ENCODE measurements at places on chromosomes 2 and 18.

GRCh38 chr18:49959176-49959575 is 145.8 kb upstream of the ACAA2 start:
- DNase-seq: no peak

DNA sequence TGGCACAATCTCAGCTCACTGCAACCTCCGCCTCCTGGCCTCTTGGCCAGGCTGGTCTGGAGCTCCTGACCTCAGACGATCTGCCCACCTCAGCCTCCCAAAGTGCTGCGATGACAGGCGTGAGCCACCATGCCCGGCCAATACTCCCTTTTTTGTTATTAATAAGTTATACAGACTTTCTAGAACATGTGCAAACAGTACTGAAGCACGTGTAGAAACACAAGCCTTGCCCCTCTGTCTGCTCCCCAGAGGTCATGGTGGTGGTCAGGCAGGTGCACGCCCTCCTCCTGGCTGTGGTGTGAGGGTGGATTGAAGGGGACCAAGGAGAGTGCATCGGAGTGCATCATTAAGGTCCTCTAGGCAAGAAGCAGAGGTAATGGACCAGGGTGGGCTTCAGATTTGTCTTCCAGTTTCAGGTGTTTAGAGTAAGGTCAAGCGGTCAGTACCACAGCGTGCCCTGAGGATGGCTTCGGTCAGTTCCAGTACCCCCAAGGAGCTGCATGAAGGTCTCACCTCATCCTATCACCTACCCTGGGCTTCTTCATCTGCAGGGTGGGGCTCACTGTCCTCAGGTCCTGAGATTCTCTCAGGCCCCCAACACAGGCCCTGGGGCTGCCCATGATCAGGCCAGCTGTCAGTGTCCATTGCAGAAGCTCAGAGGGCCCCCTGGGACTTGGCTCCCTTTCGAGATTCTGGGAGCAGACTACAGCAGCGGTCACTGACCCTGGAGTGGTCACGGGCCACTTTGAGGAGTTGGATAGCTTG is 124.3 kb downstream of the GLI2 start:
- DNase-seq: no peak

DNA sequence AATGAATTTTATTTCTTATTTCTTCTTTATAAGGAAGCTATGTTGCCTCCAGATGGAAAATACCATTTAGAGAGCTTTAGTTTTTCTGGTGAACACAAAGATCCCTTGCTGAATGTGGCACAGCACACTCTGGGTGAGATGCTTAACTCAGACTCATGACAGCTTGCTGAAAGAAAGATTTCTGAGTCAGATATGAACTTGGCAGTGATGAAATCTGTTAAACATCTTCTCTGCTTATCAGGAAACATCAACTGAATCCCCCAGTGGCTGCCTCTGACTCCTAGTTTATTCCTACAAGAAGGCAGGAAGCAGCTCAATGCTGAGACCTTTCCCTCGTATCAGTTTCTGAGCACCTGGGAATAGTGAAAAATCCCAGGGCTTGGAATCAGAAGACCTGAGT is 162.8 kb downstream of the OSR1 start:
- DNase-seq: no peak

- no peak for DNase-seq
Measured at GRCh38 chr2:119212139-119212800, 11.4 kb upstream of the STEAP3 start.

- DNase-seq: no peak
Measured at GRCh38 chr2:20976527-20976926, 67.3 kb downstream of the APOB start.

- DNase-seq: no peak
Measured at GRCh38 chr2:29810956-29811355, 110.4 kb downstream of the ALK start.

DNA sequence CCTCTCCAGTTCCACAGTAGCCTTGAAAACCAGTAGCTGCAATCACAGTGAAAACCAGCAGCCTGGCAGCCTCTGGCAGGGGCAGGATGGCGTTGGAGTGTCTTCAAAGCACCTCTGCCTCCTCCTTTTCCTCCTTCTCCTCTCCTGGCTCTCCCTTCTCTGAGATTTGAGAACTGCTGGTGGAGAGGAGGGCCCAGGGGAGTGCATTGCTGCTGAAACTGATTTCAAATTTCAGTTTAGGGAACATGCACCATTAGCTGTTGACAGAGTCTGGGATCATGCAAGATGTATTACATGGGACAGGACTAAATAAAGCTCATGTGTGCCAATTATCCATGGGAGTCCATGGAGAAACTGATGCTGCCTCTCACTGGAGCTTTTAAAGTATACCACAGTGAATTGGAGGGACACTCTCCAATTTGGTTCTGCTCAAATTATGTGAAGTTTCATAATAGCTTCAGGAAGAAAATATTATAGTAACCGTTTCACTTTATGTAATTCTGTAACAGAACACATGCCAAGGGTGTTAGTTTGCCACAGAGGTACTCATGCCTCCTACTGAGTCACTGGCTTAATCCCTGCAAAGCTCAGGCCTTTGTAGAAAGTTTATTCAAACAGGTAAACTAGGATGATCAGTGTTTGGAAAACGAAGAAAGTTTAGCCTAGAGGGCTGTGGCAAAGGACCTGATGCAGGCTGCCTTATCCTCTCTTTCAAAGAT is 146.1 kb downstream of the PRPF40A start:
- DNase-seq: no peak

GRCh38 chr2:157460384-157460837 is 16.5 kb upstream of the CYTIP start:
- DNase-seq: no peak

- no peak for DNase-seq
Measured at GRCh38 chr2:171703574-171704347, 16.5 kb downstream of the DYNC1I2 start.

- no peak for DNase-seq
Measured at GRCh38 chr2:188414411-188414810, 122.7 kb downstream of the GULP1 start.

- no peak for DNase-seq
Measured at GRCh38 chr18:61833978-61834377, 58.8 kb downstream of the RNF152 start.

DNA sequence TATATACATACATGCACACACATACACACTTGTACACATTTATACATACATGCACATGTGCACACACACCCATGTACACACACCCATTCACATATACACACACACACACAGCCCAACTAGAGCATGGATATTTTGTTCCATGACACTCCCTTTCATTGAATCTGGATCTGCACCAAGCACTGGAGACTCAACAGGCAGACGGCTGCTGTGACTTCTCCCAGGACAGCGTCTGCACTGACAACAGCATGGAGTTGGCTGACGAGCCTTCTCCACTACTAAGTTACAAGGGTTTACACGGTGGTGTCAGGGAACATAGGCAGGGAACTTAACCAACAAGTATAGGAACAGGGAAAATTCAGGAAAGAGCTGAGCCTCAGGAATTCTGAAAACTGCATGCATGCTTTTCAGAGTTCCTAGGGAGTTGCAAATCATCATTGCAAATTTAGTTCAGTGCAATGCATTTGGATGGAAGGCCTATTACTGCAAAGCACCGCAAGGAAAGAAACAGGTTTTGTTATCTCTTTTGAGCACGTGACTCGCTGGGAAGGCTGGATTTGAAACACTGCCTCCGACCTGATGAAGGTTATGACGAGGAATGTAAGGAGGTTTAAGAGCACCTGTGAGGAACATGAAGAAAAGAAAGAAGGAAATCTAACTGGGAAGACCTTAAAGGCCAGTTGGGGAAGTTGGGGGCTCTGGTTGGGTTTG is 35.9 kb downstream of the TMEM18 start:
- DNase-seq: no peak

DNA sequence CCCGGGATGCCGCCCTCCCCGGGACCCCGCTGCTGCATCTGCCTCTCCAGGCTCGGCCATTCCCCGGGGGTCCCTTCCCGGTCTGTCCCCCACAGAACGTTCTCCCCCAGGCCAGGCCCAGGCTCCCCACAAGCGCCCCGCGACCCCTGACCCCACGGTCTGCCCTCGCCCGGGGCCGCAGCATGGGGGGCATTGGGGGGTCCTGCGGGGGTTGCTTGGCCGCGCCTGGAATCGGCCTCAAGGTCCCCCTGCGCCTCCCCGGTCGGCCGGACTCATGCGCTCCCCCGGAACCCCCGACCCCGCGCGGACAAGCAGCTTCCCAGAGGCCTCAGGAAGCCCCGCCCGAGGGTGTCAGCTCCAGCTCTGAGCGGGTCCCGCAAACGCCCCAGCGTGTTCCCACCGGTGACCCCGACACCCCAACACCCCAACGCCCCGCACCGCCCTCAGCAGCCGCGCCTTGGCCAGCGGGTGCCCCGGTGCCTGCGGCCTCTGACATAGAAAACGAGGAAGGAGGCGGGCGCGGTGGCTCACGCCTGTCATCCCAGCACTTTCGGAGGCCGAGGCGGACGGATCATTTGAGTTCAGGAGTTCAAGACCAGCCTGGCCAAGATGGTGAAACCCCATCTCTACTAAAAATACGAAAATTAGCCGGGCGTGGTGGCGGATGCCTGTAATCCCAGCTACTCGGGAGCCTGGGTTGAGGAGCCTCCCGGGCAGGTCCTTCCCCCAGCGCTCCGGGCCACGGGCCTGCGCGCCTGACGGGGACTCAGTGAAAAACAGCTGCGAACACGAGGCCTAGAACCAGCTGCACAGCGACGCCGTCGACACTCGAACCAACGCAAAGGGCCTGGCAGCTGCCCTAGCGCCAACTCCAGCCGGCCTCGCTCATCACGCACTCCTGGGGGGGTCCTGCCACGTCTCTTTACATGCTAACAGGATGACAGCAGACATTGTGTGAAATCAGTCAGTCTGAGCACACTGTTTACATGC is 61.8 kb upstream of the CTDP1 start:
- DNase-seq: no peak

GRCh38 chr2:651951-652373 is 25.2 kb downstream of the TMEM18 start:
- no peak for DNase-seq

- DNase-seq: no peak
Measured at GRCh38 chr2:20649976-20650375, 922 bp downstream of the HS1BP3 start.

DNA sequence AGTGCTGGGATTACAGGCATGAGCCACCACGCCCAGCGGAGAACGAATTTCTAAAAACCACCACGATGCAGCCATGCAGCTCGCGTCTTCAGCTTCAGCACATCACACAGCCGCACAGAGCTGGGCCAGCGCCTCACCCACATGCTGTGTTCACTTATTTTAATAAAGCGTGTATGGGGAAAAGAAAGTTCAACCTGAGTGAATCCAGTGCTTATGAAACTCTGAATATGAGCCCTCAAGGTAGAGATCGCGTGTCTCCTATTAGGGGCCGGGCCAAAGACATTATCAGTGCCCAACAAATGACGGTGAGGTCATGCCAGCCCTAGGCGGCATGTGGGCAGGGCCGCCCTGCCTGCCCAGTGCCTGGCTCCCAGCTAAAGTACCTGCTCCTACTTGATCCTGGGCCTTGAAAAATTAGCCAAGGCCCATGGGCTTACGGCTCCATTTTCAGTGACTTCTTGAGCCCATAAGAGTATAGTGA is 44.3 kb downstream of the SPRED2 start:
- no peak for DNase-seq

DNA sequence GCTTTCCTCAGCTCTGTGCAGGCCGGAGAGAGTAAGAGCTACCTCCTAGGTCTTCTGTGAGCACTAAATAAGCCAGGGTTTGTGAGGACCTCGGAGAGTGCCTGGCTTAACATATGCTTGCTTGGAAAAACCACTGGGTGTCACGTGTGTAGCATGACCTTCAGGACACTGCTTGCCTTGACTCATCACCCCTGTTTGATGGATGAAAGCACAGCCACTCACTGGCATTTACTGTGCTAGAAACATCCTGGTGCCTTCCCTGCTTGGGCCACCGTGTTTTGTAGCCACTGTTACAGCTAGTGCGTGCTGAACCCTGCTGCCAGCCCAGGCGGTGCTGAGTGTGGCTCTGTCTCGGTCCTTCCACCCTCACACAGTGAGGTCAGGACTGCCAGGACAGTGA is 34.8 kb upstream of the ITM2C start:
- DNase-seq: no peak

GRCh38 chr2:27095745-27096651 is 9.4 kb downstream of the KHK start:
- no peak for DNase-seq
